ENCODE measurements at places on chromosomes 12 and 14. TPM values are rescaled to one million over a fixed set of nuclear protein-coding genes. Genes with fewer than 3 reads are reported as not detected.

Gene TAS2R19
- 6.4 TPM for total RNA-seq

Gene CCDC184
- 1.2 TPM for total RNA-seq

Gene GZMB
- 2.2 TPM for total RNA-seq

Gene SLCO1A2
- total RNA-seq: not detected

Gene SDS
- total RNA-seq: not detected

Gene RPS6KA5
- total RNA-seq: 5.2 TPM

Gene SYNDIG1L
- total RNA-seq: not detected

Gene IQSEC3
- 1.7 TPM for total RNA-seq

Gene HOXC5
- not detected for total RNA-seq

Gene KLRB1
- total RNA-seq: 1.5 TPM

Gene IL22
- total RNA-seq: not detected

Gene TPPP2
- total RNA-seq: not detected

Gene TBC1D30
- total RNA-seq: 3.9 TPM

Gene C14orf180
- 1.7 TPM for total RNA-seq

Gene CBLN3
- total RNA-seq: 1.7 TPM

Gene TGM1
- 269 TPM for total RNA-seq

Gene DTX1
- total RNA-seq: 8.3 TPM

Gene PLXNC1
- total RNA-seq: 14.2 TPM

Gene SMCO2
- total RNA-seq: not detected

Gene CACNA1C
- total RNA-seq: 9.8 TPM

Gene SSPN
- total RNA-seq: 44.7 TPM

Gene MMP17
- total RNA-seq: 5.2 TPM

Gene PZP
- total RNA-seq: not detected

Gene C12orf50
- not detected for total RNA-seq

Gene BDKRB1
- 2.5 TPM for total RNA-seq

Gene RND1
- total RNA-seq: 3.9 TPM

Gene ACSM4
- not detected for total RNA-seq

Gene GRIN2B
- 0.49 TPM for total RNA-seq

Gene CAPZA3
- total RNA-seq: not detected

Gene HOXC4
- 1.2 TPM for total RNA-seq

Gene SLC8A3
- 0.49 TPM for total RNA-seq

Gene AICDA
- total RNA-seq: not detected

Gene FERMT2
- total RNA-seq: 70.2 TPM

Gene CCDC175
- total RNA-seq: not detected

Gene TAS2R20
- total RNA-seq: 4.7 TPM

Data from vagina (tissue), 2 donors.